ENCODE measurements at places on chromosomes 4 and X. TPM values are rescaled to one million over a fixed set of nuclear protein-coding genes. Genes with fewer than 3 reads are reported as not detected.
A peak's percentile ranks its signal among the peaks of the same experiment; 100 is the strongest.

DNA sequence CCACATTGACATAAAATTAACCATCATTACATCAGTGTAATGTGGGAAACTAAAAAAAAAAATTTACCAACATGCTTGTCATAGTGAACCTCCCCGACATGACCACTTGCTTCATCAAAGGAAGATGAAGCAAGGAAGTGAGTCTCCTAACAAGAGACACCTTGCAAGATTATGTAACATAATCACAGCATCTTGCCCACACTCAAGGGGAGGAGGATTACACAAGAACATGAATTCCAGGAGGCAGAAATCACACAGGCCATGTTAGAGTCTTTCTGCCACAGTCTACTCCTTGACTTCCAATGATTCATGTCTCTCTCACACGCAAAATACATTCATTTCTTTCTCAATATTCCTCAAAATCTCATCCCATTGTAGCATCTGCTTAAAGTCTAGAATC lies 93.3 kb downstream of the AKAP4 start:
- no peaks in the 10 kb centered on the region for H3K36me3 ChIP-seq
- DNase-seq: no peak
- no peak overlapping the region for H3K27ac ChIP-seq
- no peak overlapping the region for H3K4me3 ChIP-seq
- peaks cover 2% of the 10 kb centered on the region for H3K4me1 ChIP-seq

Gene TMEM255A
- not detected for total RNA-seq

DNA sequence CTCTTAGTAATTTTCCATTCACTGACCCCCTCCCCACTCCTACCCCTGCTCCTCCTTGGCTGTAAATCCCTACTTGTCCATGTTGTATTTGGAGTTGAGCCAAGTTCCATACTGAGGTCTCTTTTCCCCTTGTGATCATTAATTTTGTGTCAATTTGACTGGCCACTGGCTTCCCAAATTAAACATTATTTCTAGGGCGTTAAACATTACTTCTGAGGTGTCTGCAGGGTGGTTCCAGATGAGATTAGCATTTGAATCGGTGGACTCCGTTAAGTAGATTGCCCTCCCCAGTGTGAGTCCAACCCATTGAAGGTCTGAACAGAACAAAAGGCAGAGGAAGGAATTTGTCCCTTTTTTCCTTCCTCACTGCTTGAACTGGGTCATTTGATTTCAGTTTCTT lies 25.7 kb downstream of the SLC39A8 start:
- no peak overlapping the region for H3K4me3 ChIP-seq
- no peak for DNase-seq
- peaks cover 27% of the 10 kb centered on the region for H3K4me1 ChIP-seq
- H3K36me3 ChIP-seq: peaks cover 19% of the 10 kb centered on the region
- no peak overlapping the region for H3K27ac ChIP-seq
- H3K27me3 ChIP-seq: no peaks in the 10 kb centered on the region

DNA sequence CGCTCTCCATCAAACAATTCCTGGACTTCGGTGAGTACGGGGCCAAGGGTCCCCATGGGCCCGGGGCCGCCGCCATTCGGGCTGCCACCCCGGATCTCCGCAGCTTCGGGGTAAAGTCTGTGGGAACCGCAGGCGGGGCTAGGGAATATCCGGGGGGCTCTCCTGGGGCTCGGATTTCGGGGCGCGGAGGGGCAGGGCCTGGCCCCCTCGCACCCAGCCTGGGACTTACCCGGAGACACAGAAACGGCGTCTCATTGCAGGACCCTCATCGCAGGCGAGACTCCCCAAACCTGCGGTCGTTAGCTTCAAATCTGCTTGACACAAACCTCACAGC lies 413 bp downstream of the PDK3 start:
- H3K27ac ChIP-seq: peak overlapping the region; percentile 79
- no peaks in the 10 kb centered on the region for H3K27me3 ChIP-seq
- H3K36me3 ChIP-seq: peaks cover 8% of the 10 kb centered on the region

Measured in activated CD4-positive, alpha-beta T cell treated with anti-CD3 and anti-CD28 coated beads for 36 hours (primary cell).